ENCODE measurements at places on chromosomes 5 and 9. TPM values are rescaled to one million over a fixed set of nuclear protein-coding genes. Genes with fewer than 3 reads are reported as not detected.

MOB3B gene
- total RNA-seq = 0.68 TPM

SPINK1 gene
- 0.78 TPM for total RNA-seq

SUB1 gene
- total RNA-seq = 117 TPM

PTPDC1 gene
- 9.2 TPM for total RNA-seq

PCDHA5 gene
- total RNA-seq = 0.21 TPM

FOXD4L4 gene
- 0.34 TPM for total RNA-seq

SH3TC2 gene
- 6.0 TPM for total RNA-seq

LMNB1 gene
- total RNA-seq = 2.8 TPM

DBH gene
- total RNA-seq = not detected

PPIC gene
- 40.7 TPM for total RNA-seq
